Epithelial cell of alveolus of lung (primary cell): ENCODE measurements at places on chromosomes 16 and 17. TPM values are rescaled to one million over a fixed set of nuclear protein-coding genes. Genes with fewer than 3 reads are reported as not detected.

Gene COX6A2
- not detected in 2 replicates for total RNA-seq

Gene BICDL2
- total RNA-seq, result 1.9 TPM in 1 of 2 replicates, not detected in the other

Gene SLFN5
- total RNA-seq, result 42.8 and 49.8 TPM in 2 replicates

Gene IL4R
- 55.4 and 56.1 TPM in 2 replicates for total RNA-seq

Gene TBX6
- 0.13 and 2.6 TPM in 2 replicates for total RNA-seq

Gene HOXB7
- 13.2 and 14.9 TPM in 2 replicates for total RNA-seq

Gene STH
- not detected in 2 replicates for total RNA-seq
